ENCODE measurements at places on chromosomes 2 and 18.

DNA sequence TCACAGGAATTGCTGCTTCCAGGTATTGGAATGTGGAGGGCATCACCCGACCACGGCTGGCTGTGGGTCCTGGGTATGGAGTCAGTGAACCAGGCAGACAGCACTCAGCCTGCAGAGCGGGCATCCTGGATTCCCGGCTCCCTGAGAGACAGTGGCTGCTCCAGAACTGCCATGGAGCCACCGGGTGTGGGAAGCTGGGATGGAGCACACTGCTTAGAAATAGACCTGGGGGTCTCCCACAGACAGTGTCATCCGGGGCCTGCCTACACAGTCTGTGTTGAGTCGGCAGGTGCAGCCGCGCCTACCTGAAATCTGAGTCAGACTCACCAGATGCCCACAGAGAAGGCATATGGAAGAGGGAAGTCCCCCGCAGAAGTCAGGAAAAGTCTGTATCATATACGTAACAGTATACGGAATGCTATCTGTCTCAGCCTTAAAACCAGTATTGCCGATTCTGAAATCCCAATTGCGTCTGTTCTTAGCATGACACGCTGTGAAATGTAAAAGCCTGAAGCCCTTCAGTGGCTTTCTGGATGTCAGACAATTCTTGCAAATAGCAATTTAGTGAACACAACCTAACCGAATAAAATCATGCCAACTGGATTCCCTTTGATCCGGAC, 509.7 kb upstream of the MYT1L start:
- DNase-seq, result no peak

GRCh38 chr18:60372132-60372531, 443 bp downstream of the MC4R start:
- DNase-seq, result no peak

GRCh38 chr2:239129147-239129920, 271.5 kb downstream of the HDAC4 start:
- no peak for DNase-seq

DNA sequence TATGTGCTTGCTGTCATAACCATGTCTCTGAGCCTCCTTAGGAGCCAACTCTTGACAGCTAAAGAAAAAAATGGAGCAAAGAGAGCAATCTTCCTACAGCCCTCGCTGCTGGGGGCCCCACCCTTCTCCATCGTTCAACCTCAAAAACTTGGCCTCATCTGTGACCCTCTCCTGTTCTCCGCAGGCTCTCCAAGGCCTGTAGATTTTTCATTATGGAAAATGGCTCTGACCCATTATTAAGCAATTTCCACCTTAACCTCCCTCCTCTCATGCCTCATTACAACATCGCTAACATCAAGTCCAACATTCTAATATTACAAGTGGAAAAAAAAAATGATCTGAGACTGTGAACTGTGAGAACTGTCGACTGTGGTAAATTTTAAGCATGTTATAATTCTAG, 98.7 kb downstream of the SLC8A1 start:
- DNase-seq, result no peak

GRCh38 chr2:164928101-164928673, 27.1 kb downstream of the SLC38A11 start:
- DNase-seq, result no peak

GRCh38 chr2:127656569-127657231, 10.7 kb downstream of the GPR17 start:
- peak; percentile 71 for DNase-seq

GRCh38 chr18:55541571-55541970, 46.4 kb downstream of the TCF4 start:
- no peak for DNase-seq

GRCh38 chr2:133886735-133887675, 318.7 kb upstream of the NCKAP5 start:
- DNase-seq, result peak; percentile 70

GRCh38 chr2:70553334-70553583, 367 bp downstream of the TGFA start:
- DNase-seq, result peak; percentile 88

GRCh38 chr2:239926587-239927232, 98.4 kb downstream of the NDUFA10 start:
- peak; percentile 8 for DNase-seq

DNA sequence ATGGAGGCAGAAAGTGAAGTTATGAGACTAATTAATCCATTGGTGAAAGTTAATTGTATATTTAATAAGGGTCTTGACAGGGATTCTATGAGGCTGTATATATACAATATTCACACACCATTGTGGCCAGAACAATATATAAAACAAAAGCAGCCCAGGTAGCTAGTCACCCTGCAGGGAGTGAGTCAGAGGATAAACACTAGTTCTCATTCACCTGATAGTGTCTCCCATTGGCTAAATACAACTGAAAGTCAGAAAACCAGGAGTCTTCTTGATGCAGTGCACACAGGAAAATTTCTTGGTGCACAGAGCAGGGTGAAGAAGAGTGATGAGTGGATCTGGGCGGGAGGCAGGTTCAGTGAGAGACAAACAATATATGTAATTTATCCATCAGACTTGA, 465.2 kb downstream of the ERBB4 start:
- DNase-seq, result no peak

GRCh38 chr18:77153404-77153803, 20.8 kb upstream of the MBP start:
- DNase-seq, result no peak

- DNase-seq, result no peak
Observed at GRCh38 chr18:8812631-8813030, 107.3 kb downstream of the MTCL1 start.

GRCh38 chr2:205775097-205775877, 93.0 kb downstream of the NRP2 start:
- DNase-seq, result no peak

GRCh38 chr2:76464310-76464709, 753.6 kb upstream of the GCFC2 start:
- DNase-seq, result no peak

- peak; percentile 16 for DNase-seq
Observed at GRCh38 chr2:127048969-127049897, 57.7 kb downstream of the BIN1 start.

DNA sequence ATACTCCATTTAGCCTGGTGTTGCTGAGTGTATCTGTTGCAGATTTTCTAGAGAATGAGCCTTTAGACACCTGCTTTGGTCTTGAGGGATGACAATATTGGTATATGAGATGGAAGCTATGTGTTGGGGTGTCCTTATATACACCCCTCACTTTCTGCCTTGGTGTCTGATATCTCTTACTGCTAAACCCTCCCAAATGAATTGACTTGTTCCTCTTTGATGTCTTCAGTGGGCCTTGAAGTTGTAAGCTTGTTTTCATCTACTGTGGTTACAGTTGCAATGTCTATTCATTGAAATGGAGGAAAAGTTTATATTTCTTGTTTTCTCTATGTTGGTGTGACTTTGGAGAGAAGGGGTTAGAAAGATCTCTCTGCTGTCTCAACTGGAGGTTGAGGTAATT, 18.9 kb downstream of the RAB10 start:
- no peak for DNase-seq

- no peak for DNase-seq
Observed at GRCh38 chr18:6730416-6731221, 1.1 kb downstream of the ARHGAP28 start.

GRCh38 chr2:64697297-64698176, 43.8 kb upstream of the SERTAD2 start:
- no peak for DNase-seq

DNA sequence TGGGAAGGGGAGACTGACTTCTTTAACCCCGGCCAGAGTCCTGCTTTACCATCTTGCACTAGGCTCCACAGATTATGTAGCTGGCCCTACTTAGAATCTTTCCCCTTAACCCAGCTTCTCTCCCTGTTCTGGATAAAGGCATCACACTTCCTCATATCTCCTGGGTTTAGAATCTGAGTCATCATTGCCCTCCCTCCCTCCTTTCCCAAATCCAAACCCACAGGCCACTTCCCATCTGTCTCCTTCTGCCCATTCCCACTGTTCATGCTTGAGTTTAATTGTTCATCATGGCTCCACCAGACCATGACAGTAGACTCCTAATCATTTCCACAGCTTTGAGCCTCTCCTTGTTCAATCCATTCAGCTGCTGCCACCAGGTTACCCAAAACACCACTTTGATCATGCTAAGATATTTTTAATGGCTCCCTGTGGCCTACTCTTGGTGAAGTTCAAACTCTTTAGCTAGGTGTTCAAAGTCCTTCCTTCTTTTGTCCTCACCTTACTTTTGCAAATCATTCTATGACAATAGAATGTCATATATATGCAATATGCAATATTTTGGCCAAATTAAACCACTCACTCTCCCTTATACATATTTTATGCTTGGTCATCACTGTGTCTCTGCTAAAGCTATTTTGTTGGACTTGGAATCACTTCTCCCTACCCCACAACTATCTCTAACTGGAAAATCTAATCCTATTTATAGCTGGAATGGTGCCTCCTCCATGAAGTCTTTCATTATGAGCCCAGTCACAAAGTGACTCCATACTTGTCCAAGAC, 5.5 kb downstream of the PDE11A start:
- no peak for DNase-seq

- peak; percentile 83 for DNase-seq
Observed at GRCh38 chr18:79526468-79527460, 131.0 kb downstream of the NFATC1 start.

GRCh38 chr18:2893056-2893455, 46.2 kb downstream of the EMILIN2 start:
- no peak for DNase-seq

- no peak for DNase-seq
Observed at GRCh38 chr2:199509403-199509802, 51.7 kb upstream of the SATB2 start.

GRCh38 chr2:25426326-25426725, 84.6 kb upstream of the DNMT3A start:
- no peak for DNase-seq

GRCh38 chr2:199462347-199462955, 4.7 kb upstream of the SATB2 start:
- DNase-seq, result peak; percentile 58

DNA sequence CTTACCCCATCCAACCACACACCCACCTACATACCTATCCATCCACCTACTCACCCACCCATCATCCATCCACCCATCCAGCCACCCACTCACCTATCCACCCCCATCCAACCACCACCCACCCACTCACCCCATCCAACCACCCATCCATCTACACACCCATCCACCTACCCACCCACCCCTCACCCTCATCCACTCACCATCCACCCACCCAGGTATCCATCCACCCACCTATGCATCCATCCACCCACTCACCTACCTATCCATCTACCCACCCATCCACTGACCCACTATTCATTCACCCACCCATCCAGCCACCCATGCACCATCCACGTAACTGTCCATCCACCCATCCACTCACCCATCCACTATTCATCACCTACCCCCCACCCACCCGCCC, 194.8 kb downstream of the EIPR1 start:
- no peak for DNase-seq

DNA sequence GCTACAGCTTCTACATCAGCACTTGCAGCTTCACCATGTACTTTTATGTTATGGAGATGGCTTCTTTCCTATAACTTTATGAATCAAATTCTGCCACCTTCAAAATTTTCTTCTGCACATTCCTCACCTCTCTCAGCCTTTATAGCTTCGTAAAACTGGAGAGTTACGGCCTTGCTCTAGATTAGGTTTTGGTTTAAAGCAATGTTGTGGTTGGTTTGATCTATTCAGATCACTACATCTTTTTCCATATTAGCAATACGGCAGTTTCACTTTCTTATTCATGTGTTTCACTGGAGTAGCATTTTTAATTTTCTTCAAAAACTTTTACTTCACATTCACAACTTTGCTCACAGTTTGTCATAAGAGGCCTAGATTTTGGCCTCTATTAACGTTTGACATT, 242.9 kb upstream of the GYPC start:
- DNase-seq, result no peak

DNA sequence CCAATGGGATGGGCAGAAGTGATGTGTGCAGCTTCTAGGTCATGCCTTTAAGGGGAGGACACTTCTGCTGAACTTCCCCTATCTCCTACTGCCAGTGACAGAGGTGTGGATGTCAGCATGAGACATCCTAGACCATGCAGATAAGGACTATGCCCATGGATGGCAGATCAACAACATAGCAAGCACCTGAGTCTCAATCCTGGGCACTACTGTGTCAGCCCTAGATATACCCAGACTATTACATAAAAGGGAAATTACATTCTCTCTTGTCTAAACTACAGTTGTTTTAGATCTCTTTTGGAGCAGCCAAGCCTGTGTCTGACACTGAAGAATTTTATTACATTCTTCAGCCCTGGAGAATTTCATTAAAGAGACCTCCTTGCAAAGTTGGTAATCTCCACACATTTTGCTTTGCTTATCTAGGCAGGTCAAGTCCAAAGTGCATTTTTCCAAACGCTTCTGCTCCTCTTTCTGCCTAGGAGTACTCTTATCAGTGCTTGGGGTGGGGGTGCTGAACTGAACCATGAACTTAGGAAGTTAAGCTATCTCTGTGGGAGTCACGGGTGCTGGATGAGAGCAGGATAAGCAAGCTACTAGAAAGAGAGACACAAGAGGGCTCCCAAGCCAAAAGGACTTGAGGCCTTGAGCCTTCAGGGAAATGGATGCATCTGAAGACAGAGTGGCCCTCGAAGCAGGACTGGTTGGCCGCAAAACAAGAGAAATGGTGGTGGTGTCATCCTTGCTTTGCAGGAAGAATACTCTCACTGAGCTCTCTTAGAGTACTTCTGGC, 95.2 kb upstream of the SPRED2 start:
- no peak for DNase-seq

- DNase-seq, result no peak
Observed at GRCh38 chr2:36461039-36461681, 105.6 kb downstream of the CRIM1 start.

GRCh38 chr2:198054299-198054698, 249.9 kb downstream of the PLCL1 start:
- DNase-seq, result no peak

GRCh38 chr2:61436092-61436491, 34.8 kb downstream of the USP34 start:
- no peak for DNase-seq

- no peak for DNase-seq
Observed at GRCh38 chr2:228532233-228532632, 350.7 kb upstream of the SPHKAP start.

DNA sequence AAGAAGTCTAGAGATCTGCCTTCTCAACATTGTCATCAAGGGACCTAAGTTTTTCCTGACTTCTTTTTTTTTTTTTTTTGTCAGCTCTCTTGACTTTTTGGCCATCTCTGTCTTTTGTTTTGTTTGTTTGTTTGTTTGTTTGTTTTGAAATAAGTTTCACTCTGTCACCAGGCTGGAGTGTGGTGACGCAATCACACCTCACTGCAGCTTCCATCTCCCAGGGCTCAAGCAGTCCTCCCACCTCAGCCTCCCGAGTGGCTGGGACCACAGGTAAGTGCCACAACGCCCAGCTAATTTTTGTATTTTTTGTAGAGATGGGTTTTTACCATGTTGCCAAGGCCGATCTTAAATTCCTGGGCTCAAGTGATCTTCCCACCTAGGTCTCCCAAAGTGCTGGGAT, 5.6 kb upstream of the PUS10 start:
- DNase-seq, result no peak

- no peak for DNase-seq
Observed at GRCh38 chr2:102032368-102033030, 40.7 kb downstream of the IL1R2 start.

Measured in upper lobe of left lung (tissue), 6 donors.